ENCODE measurements at places on chromosomes 16 and 17.

DNA sequence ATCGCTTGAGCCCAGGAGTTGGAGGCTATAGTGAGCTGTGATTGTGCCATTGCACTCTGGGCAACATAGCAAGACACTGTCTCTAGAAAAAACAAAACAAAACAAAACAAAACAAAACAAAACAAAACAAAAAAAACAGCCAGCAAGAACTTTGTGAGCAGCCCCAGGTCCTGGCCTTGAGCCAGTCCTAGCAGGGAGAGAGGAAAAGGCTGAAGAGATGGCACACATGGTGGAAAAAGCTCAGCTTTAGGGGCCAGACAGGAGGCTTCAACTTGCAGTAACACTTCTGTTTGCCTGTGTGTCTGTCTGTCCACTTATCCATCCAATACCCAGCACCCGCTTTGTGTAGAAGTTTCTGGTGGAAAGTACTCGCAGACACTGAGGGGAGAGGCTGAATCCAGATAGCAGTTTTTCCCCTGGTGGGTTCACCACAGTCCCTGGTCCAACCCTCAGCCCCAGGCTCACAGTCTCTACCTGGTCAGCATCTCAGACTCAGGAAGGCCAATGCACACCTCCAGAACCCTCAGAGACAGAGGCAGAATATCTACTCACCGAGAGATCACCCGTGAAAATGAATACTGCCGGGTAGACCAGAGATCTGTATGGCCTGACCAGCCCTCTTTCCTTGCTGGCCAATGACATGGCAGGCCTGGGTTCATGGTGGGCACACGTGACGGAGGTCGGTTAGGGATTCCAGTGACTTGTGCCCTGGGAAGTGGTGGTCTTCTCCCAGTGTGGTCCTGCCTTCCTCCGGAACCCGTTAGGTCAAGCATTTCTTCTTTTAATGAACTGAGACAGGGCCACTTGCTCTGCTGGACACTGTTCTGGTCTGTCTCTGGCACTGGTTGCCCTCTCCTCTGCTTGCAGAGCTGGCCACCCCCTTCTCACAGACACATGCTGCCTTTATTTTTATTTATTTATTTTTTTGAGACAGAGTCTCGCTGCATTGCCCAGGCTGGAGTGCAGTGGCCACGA lies 79.5 kb upstream of the DNAJA2 start:
- no peak for DNase-seq

GRCh38 chr16:54145881-54146280 lies 140.7 kb downstream of the IRX3 start:
- DNase-seq = no peak

DNA sequence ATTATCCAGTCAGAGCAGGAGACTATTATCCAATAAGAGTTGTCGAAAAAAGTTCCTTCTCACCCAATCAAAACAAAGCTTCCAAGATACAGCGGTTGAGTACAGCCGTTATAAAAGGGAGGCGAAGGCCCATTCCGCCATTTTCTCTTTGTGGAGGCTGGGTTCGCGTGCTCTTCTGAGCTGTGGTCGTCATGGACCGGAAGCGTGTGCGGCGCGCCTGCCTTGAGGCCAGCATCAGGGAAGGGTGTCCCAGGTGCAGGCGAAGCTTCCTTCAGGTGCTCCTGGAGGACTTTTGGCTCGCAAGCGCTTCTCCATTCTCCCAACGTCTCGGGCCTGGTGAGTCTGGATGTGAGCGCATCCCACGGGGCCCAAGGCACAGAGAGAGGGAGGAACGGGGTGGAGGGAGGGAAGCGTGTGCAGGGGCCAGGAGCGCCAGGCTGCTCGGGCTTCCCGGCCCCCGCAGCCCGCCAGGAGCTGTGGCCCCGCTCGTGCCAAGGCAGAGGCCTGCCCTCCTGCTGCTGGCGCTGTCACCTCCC lies 99.2 kb downstream of the GOSR1 start:
- DNase-seq = no peak

- no peak for DNase-seq
Measured at GRCh38 chr17:1076299-1076981, 79.5 kb downstream of the TIMM22 start.

DNA sequence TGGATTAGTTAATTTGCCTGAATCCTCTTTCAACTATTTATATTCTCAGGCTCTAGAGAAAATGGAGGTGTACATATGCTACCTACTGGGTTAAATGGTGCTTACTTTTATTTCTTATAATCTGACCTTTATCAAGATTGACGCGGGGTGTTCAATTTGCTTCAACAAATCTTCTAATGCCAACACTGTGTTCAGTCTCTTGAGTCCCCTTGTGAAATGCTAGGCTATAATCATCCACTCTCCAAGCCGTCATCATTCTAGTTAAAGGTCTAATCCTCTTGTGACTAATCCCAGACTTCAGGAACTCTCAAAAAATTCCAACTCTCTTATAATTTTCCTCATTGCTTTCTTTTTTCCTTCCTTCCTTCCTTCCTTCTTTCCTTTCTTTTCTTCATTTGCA lies 1396.2 kb downstream of the CDH8 start:
- no peak for DNase-seq

- DNase-seq = no peak
Measured at GRCh38 chr16:16092925-16093627, 130.2 kb downstream of the ABCC6 start.

- DNase-seq = no peak
Measured at GRCh38 chr17:680529-680928, 34.1 kb downstream of the VPS53 start.

DNA sequence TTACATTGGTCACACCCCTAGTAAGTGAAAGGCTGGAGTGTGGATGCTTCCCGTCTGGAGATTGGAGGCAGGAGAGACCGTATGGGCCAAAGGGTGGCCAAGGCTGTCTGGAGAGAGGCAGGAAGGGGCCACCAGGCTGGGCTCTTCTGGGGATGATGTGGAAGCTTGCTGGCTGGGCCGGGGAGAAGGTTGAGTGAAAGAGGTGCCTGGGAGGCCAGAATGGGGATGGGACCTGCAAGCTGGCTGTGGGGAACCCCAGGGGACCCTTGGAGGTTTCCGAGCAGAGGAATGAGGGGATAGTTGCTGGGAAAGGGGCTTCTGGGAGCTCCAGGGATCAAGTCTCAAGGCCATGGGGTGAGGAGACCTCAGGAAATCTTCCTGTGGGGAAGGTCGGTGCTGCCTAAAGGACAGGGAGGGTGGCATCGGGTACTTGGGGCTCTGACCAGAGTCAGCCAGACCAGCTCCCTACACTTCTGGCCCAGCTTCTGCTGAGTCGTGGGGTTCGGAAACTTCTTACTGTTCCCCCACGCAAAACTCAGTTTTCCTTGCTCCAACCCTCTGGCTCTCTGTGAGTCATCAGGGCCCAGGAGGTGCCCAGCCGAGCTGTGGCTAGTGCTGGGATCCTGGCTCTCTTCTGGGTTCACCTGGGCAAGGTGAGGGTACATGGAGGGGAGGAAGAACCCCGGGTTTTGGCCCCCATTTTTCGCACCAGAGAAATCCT lies 3.1 kb downstream of the MRC2 start:
- DNase-seq = no peak

- DNase-seq = no peak
Measured at GRCh38 chr17:63382826-63383225, 63.3 kb downstream of the CYB561 start.

GRCh38 chr16:56734429-56734828 lies 4.5 kb downstream of the NUP93 start:
- no peak for DNase-seq

GRCh38 chr17:41513168-41513547 lies 5.5 kb downstream of the KRT15 start:
- DNase-seq = no peak

DNA sequence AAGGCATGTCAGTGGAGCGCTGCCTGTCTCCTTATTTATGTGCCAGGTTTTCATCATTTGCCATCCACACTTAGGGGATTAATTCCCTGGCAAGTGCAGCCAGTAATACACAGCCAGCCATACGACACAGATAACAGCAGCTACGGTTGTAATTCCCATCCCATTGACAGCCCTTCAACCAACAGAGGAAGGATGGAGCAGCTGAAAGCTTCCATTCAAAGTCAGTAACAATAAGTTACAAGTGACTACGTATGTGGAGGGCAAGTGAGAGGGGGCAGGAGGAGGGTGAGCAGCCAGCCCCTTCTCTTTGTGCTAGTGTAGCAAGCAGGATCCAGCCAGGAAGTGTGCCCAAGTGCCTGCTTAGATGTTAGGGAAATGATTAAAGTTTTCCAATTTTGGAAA lies 53.8 kb upstream of the LYRM9 start:
- no peak for DNase-seq

DNA sequence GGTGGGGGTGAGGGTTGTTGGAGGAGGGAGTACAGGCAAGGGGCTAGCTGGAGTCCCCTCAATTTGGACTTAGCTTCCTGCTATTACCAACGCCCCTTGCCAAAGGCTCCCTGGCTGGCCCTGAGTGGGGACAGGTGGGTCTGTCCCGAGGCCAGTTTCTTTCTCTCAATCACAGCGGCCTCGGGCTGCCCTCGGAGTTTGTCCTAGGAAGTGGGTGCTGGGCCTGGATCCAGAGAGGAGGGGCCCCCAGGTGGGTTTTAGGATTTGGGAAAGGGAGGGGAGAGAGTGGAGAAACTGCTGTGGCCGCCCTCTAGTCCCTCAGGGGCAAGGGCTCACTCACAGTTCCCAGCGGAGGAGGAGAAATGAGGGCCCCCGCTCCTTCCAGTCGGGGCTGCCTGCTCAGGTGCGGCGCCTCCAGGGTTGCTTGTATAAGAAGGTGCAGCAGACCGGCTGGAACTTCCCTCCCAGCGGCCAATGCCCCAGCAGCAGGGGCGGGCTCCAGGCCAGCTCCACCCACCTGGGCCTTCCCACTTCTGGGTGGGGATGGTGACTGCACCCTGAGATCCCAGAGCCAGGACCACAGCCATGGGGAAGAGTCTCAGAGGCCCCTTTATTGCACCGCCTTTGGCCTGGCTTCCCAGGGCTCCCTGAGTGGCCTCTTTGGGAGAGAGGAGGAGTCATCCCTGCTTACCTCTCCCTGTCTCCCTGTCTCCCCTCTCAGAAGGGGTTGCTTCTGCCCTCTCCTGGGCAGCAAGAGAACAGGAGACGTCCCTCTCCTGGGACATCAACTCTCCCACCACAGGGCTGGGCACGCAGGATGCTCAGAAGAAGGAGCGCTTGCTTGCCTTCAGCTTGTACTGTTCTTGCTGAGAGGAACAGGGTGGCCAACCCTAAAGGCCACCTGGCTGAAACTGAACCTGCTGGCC lies 112.0 kb upstream of the SMURF2 start:
- DNase-seq = peak; percentile 63

DNA sequence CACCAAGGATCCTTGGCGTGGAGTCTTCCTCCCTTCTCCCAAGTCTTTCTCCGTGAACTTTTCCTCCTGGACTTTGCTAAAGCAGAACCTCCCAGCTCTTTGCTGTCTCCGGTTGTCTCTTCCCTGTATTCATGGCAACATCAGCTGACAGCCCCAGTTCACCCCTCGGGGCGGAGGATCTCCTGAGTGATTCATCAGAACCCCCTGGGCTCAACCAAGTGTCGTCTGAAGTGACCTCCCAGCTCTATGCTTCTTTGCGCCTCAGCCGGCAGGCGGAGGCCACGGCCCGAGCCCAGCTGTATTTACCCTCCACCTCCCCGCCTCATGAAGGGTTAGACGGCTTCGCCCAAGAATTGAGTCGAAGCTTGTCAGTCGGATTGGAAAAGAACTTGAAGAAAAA lies 943 bp downstream of the CNTROB start:
- DNase-seq = peak; percentile 75

- no peak for DNase-seq
Measured at GRCh38 chr17:69404399-69404798, 10.1 kb upstream of the MAP2K6 start.

DNA sequence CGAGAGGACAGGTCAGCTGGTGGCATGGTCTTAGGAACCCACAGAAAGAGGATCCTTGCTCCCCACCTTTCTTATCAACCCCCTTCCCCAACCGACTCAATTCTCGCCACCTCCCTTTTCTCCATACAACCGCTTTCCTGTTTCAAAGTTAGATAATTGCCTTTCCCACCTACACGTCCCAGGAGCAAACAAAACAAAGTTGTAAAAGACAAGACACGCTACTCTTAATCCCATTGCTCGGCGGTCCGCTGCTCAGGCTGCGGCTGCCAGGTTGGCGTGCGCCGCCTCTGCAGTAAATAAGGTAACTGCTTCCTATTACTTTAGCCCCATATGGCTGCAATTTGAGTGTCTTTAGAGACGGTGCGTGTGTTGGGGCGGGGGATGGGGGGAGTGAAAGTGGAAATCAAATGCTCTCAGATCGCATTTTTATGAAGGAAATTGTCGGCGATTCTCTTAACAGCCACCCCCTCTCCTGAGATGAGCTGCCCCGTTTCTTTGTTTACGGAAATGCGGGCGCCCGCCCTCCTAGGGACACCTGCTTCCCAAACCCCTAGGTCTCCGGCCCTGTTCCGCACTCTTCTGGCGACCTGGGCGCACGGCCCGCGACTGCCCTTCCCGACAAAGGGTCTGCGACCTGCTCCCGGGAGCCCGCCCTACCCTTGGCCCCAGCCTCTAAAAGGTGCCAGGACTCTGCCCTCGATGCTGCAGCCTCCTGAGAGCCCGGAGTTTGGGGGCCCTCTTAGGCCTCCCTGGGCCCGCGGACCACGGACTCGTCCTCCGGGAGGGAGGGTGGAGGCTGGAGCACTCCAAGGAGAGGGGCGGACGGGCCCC lies 3.7 kb upstream of the CBX8 start:
- DNase-seq = peak; percentile 83

DNA sequence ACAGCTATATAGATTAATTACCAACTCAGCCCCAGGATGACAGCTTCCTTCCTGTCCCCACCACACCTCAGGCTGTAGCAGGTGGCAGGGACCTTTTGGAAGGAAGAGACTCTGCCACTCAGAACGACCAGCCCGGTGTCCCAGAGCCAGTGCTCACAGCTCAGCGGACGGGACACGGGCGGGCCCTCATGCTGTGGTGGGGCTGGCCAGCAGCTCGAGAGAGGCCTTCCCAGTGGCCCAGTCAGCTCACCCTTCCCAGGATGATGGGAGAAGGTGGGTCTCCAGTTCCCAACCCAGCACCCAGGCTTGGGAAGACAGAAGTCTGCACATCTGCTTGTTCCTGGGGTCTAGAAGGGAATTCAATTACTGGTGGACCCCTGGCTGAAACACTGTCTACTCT lies 10.5 kb downstream of the NUDT16L1 start:
- DNase-seq = no peak

- DNase-seq = no peak
Measured at GRCh38 chr17:61816538-61816937, 46.8 kb downstream of the BRIP1 start.

DNA sequence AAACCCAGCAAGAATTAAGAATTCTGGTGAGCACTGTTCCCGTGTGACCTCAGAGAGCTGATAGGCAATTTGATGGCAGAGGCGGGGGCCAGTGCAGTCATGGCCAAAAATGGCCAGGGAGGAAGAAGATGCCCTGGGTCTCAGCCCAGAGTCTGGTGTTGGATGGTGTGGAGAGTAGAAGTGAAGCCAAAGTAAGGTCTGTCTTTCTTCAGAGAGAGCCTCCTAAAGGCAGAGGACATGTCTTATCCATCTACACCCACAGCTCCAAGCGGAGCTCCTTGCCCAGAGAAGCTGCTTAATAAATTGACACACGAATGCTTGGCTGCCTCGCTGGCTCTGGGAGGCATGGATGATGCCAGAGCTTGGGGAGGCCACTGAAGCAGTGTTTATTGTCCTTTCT lies 19.7 kb upstream of the ZNF652 start:
- no peak for DNase-seq
